Fibroblast of upper back skin (primary cell): ENCODE measurements at places on chromosomes 1 and 21.

DNA sequence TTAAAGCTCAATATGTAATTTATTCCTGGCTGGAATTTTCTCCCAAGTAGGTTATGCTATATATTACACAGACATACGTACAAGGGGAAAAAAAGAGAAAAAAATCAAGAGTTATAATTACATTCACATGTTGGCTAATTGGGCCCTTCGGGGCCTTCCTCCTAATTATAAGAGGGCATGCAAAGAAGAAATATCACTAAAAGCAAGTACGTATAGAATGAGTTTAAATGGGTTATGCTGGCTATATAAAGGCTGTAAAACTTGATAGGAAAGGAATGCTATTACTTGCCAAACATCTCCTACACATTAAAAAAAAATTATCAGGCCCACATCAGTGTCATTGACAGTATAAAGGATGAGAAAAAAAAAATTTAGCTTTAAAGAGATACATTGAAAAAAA, 1396.1 kb upstream of the ADGRL4 start:
- no peak for DNase-seq

DNA sequence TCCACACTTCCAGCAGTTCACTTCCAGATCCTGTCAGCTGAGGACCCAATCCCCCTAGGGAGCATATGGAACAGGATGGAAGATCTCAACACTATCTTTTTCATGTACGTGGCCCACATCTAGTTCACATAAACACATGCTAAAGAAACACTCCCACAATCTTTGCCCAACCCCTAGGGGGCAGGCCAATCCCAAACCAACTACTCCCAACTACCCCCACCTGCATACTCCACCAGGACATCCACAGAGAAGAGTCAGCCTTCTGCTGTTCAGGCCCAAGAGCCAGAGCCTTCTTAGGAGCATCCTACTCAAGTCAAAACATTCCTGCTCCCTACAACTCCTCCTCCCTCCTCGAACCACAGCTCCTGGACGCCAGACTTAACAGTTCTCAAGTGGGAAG, 5.6 kb upstream of the SLC5A9 start:
- no peak for DNase-seq

- no peak for DNase-seq
Observed at GRCh38 chr1:109502364-109502851, 7.1 kb downstream of the AMIGO1 start.

GRCh38 chr1:77096496-77097255, 122.6 kb downstream of the PIGK start:
- no peak for DNase-seq

GRCh38 chr1:234584420-234584805, 25.6 kb downstream of the IRF2BP2 start:
- DNase-seq: no peak

DNA sequence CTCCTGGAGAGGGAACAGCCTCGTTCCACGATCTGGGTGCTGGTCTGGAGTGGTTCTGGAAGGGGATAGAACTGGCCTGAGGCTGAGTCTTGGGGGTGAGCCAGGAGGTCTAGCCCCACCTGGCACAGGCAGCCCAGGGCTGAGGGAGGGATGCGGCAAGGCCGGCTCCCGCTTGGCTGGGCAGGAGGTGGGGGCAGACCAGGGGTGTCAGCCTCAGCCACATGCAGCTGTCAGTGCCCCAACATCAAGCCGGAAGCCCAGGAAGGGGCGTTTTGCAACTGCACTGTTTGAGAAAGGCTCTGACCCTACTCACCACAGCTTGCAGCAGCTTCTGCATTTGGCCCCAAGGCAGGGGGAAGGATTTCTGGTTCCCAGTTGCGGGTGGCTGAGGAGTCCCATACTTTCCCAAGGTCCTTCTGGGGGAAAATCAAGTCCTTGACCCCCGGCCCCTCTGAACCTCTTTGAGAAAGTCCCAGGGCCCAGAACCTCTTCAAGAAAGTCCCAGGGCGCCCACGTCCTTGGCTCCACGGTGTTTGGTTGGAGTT, 2.0 kb downstream of the EFHD2 start:
- no peak for DNase-seq

DNA sequence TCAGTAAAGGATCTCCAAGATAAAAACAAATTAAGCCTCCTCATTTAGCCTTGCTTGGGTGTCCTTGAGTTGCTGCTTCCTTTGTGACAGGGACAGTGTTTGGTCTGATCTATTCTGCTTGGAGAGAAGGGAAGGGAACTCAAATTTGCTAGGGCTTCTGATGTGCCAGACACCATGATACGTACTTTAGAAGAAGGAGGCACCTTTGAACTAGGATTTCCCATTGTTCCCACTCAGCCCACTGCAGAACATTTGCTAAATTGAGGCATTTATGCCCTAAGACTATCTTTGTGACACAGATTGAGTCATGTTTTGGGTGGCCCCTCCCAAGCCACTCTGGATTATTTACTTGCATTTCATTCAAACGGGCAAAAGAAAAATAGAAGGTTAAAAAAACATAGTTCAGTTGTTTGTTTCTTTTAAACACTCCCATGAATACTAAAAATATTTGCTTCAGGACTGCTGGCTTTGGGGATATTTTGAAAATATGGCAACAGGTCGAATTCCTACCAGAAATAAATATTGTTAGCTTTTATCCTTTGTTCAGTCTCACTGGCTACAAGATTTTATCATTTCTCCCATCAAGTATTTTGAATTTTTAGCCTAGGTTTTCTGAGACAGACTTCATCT, 81.9 kb upstream of the WLS start:
- DNase-seq: no peak

GRCh38 chr1:205631010-205631767, 622 bp downstream of the ELK4 start:
- DNase-seq: peak; percentile 69

DNA sequence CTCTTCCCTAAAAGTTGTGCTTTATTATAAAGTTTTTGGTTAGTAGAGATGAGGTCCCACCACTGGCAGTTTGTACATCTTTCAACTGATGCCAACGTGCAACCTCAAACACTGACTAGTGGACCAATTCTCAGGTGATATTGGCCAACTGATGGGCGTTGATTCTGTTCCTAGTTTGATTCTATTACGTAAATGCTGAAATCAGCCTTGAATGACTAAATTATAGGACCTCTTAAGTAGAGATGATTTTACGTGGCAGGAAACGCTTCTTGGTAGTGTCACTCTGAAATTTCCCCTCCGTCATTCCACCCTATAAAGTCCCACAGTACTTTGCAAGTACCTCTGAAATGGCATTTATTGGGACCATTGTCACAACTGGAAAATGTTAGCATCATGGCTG, 8.8 kb upstream of the FNDC7 start:
- no peak for DNase-seq

- peak; percentile 48 for DNase-seq
Observed at GRCh38 chr1:91754348-91754747, 131.6 kb downstream of the TGFBR3 start.
